NCI-H774 (cell line): ENCODE measurements at places on chromosomes 7 and 10.

- no peak for DNase-seq
Measured at GRCh38 chr7:149686011-149686410, 87.4 kb downstream of the ZNF467 start.

DNA sequence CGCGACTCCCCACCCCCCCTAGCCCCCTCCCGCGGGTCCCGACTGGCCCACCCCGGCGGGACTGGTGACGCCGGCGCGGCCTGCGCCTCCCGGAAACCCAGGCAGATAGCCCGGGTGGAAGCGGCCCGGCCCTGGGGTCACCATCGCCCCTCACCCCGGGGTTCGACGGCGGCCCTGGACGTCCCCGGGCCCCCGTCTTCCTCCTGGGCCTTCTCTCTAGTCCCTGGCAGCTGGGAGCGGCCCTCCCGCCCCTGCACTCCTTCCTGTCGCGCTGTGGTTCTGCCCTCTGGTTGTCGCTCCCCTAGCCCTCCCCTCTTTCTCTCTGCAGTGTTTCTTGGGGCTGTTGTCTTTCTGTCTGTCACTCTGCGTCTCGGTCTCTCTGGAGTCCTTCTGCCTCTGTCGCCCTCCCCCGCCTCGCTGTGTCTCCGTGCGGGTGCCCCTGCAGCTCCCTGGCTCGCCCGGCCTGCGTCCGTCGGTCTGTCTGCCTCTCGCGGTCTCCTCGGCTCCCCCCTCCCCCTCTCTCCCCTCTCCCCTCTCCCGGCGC, 90.5 kb upstream of the PAX2 start:
- no peak for DNase-seq

DNA sequence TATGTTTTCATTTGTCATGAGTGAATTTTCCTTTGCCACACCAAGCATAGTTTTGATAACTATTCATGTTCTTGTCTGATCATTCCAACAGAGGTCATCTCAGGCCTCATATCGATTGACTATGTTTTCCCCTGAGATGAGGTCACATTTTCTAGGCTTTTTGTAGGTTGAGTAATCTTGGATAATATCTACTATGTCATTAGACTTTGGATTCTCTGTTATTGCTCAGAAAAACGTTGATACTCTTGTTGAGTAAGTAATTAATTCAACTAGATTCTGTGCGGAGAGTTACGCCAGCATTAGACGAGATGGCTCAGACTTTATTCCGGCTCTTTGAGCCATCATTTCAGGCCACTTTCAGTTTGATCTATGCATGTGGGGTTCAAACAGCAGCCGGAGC, 57.7 kb downstream of the KLF6 start:
- DNase-seq, result no peak

GRCh38 chr7:37311355-37311754, 137.3 kb downstream of the ELMO1 start:
- no peak for DNase-seq

DNA sequence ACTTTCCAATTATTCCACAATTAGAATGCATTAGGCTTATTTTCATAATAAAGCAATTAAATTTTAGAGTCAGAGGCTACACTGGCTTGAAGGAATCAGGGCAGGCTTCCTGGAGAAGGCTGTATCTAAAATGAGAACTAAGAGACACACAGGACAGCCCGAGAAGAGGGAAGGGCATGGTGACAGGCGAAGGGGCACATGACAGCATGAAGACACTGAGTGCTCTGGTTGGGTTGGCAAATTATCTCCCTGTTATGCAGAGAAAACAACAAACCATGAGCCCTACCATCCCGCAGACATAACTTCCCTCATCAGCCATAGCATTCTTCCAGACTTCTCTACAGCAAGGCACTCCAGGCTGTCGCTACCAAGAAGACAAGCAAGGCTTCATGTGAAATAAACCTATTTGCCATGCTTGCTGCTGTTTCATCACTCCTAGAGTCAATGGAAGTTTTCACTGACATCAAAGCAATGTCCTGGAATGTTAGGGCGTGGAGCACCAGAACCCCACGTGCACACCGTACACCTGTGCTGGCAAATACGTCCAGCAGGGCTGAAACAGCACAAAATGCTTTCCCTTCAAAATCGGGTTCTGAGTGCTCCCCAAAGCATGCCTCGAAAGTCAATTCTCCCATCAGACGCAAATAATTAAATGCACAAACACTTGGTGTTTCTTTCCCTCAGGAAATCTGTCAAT, 21.3 kb downstream of the VOPP1 start:
- DNase-seq, result no peak
